GM23248 (cell line): ENCODE measurements at places on chromosomes 4 and X.

DNA sequence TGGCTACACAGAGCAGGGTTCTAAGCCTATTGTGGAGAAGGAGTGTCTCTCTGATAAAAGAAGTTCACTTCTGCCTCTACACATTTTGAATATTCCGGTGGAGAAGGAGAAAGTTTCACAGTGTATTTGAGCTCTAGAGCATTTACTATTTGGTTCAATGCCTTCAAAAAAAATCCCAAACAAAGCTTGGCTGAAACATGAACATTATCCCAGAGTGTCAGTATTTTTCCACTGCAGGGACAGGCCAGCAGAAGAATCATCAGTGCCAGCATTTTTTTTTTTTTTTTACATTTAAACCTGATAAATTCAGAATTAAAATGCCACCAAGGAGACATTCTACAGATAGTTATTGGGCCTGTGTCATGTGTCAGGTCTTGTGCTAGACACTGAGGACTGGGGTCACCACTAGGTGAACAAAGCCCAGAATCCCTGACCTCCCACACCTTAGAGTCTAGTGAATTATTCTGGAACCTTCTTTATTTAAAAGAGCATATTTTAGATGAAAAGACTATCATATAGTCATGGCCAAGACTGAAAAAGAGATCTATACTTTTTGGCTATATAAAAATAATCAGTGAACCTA is 48.0 kb upstream of the NAP1L5 start:
- no peaks in the 10 kb centered on the region for H3K27me3 ChIP-seq
- no peak overlapping the region for H3K4me3 ChIP-seq
- no peak overlapping the region for H3K27ac ChIP-seq
- H3K4me1 ChIP-seq, result peaks cover 9% of the 10 kb centered on the region; the same call in 1 of the 2 replicates
- no peak for DNase-seq

DNA sequence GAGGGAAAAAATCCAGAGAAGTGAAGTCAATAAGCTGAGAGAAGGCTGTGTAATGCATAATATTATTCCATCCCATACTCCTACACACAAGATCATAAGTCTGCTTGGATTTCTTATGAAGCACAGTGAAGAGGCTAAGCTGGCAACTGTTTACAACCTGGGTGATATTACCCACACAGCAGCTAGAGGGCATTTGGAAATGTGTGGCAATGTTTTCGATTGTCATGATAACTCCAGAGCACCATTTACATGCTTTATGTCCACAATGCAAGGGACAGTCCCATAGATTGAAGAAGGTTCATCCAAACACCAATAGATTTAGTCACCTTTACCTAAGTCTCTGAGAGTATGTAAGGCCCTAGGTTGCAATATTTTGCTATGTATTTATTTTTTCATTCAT is 412.2 kb downstream of the PPP3CA start:
- no peak overlapping the region for H3K4me3 ChIP-seq
- DNase-seq, result peak; percentile 19
- no peak overlapping the region for H3K27ac ChIP-seq
- no peaks in the 10 kb centered on the region for H3K27me3 ChIP-seq
- no peaks in the 10 kb centered on the region for H3K36me3 ChIP-seq
- H3K4me1 ChIP-seq, result peaks cover 14% of the 10 kb centered on the region

- peak overlapping the region; percentile 75 for H3K4me3 ChIP-seq
- no peaks in the 10 kb centered on the region for H3K27me3 ChIP-seq
- peak; percentile 53 for DNase-seq
- no peaks in the 10 kb centered on the region for H3K36me3 ChIP-seq
These were observed 973 bp downstream of the STK32B start for GRCh38 chr4:5052204-5052702.

DNA sequence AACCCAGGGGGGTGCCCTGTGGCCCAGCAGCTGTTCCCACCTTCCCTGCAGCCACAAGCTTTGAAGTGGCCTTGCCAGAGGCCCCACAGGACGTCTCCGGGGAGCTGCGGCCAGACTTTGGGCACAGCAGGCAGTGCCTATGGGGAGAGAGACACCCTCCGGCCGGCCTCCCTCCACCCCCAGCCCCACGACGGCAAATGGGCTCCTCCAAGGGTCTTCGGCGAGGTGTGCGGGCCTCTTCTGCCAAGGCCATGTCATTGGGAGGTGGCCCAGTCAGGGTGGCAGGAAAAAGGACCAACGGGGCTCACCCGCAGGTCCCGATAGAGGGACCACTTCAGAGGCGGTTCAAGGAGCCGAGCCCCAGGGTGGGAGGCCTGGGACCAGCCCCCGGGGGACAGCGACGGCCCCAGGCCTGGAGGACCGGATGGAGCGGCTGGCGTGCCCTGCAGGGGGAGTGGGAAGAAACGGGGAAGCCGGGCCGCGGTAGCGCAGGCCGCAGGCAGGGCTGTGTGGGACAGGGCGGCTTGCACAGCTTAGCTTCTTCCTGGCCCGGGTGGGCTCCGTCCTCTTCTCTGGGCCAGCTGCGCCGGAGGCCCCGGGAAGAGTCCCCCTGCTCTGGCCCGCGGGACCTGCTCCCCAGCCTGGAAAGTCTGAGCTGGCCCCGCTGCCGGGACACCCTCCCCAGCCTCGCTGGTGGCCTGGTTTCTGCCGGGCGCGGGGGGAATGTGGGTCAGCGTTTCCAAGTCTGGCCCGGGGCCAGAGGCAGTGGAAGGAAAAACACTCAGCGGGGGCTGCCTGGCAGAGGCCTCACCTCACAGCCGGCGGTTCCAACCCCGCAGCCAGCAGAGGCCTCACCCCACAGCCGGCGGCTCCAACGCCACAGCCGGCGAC is 21.9 kb upstream of the SPON2 start:
- DNase-seq, result no peak
- H3K27me3 ChIP-seq, result no peaks in the 10 kb centered on the region
- peaks cover 26% of the 10 kb centered on the region for H3K4me1 ChIP-seq
- no peaks in the 10 kb centered on the region for H3K36me3 ChIP-seq
- H3K4me3 ChIP-seq, result no peak overlapping the region
- H3K27ac ChIP-seq, result no peak overlapping the region

DNA sequence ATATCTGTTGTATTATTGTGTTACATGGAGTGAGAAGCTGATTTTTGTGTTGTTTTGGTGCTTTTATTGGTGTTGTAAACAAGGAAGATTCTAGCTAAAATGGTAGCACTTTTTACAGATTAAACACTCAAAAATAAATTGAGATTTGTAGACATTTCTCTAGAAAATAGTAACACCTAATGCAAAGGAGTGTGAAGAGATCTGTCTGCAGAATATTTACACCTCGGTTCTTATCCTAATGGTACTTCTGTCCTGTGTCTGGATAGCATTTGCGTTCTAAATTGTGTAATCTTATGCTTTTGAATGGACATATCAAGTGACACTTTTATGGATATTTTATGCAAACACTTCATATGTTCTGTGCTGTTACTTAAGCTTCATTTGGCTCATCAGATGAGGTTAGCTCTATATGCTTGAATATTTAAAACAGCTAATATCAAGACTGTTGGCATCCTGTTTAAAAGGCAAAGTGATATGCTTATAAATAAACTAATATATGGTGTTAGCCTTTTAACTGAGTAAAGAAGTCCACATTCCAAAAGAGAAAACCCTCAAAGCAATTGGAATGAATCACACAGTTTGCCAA is 6.0 kb downstream of the PCDH7 start:
- no peak for DNase-seq
- peaks cover 27% of the 10 kb centered on the region for H3K27me3 ChIP-seq
- H3K36me3 ChIP-seq, result no peaks in the 10 kb centered on the region
- no peak overlapping the region for H3K27ac ChIP-seq

DNA sequence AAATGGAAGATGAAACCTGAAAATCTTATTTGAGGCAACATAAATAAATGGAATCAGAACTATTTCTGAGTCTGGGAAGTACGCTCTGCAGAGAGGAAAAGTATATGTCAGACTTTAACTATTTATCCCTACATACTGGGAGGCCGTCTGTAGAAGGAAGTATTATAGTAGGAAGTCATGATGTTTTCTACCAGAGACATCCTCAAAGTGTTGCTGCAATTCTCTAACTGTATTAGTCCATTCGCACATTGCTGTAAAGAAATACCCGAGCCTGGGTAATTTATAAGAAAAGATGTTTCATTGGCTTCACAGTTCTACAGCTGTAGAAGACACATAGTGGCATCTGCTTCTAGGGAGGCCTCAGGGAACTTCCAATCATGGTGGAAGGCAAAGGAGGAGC is 88.7 kb upstream of the TBL1X start:
- H3K4me3 ChIP-seq, result no peak overlapping the region
- H3K27ac ChIP-seq, result no peak overlapping the region
- H3K27me3 ChIP-seq, result no peaks in the 10 kb centered on the region

- H3K27ac ChIP-seq, result no peak overlapping the region
- no peak overlapping the region for H3K4me3 ChIP-seq
- no peaks in the 10 kb centered on the region; the same call in 1 of the 2 replicates for H3K36me3 ChIP-seq
- H3K4me1 ChIP-seq, result no peaks in the 10 kb centered on the region
- no peaks in the 10 kb centered on the region for H3K27me3 ChIP-seq
These were observed 172.9 kb downstream of the PRDM5 start for GRCh38 chr4:120749445-120750151.

GRCh38 chr4:184648313-184649025 is 778 bp downstream of the CASP3 start:
- peak; percentile 80 for DNase-seq
- H3K27ac ChIP-seq, result peak overlapping the region; percentile 92
- H3K4me1 ChIP-seq, result peaks cover 36% of the 10 kb centered on the region
- no peaks in the 10 kb centered on the region for H3K36me3 ChIP-seq
- H3K27me3 ChIP-seq, result no peaks in the 10 kb centered on the region

- no peaks in the 10 kb centered on the region for H3K36me3 ChIP-seq
- peak; percentile 20 for DNase-seq
- H3K4me1 ChIP-seq, result no peaks in the 10 kb centered on the region
- H3K4me3 ChIP-seq, result no peak overlapping the region
- H3K27ac ChIP-seq, result no peak overlapping the region
- H3K27me3 ChIP-seq, result peaks cover 58% of the 10 kb centered on the region
These were observed 86.0 kb upstream of the WWC2 start for GRCh38 chr4:183012879-183013729.

DNA sequence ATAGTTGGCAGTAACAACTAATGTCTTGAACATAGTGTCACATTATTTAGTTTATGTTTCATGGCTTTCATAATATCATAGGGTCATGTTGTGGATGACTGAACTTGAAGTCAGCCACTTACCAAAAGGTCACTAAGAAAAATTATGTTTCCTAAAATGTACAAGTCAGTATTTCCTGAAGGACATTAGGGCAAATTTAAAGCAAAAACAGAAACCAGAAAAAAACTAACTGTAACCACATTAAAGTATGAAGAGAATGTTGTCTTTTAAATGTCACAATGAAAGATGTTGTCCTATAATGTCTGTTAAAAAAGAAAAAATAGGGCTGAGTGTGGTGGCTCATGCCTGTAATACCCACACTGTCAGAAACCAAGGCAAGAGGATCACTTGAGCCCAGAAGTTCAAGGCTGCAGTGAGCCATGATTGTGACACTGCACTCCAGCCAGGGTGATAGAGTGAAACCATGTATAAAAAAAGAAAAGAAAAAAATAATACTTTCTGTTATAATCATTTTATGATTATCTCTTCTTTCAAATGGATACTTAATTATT is 55.8 kb downstream of the HHIP start:
- H3K4me3 ChIP-seq, result no peak overlapping the region
- no peaks in the 10 kb centered on the region for H3K27me3 ChIP-seq
- H3K4me1 ChIP-seq, result peaks cover 26% of the 10 kb centered on the region

DNA sequence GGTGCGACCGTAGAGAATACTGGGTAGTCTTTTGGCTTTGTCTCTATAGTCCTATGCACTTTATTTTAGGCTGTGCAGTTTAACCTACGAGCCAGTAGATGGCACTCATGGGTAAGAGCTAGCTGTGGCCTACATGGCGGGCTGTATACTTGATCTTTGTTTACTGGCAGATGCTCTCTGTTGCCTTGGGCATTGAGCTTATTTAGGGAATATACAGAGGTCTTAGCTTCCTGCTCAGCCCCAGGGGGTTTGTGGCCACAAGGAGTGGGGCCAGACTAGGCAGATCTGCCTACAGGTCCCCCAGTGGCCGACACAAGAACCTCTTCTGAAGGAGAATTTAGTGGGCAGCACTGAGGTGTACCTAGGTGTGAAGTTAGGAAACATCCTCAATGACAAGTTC is 227.6 kb upstream of the HDX start:
- H3K36me3 ChIP-seq, result no peaks in the 10 kb centered on the region
- H3K27me3 ChIP-seq, result no peaks in the 10 kb centered on the region
- no peak overlapping the region for H3K27ac ChIP-seq
- H3K4me1 ChIP-seq, result no peaks in the 10 kb centered on the region

DNA sequence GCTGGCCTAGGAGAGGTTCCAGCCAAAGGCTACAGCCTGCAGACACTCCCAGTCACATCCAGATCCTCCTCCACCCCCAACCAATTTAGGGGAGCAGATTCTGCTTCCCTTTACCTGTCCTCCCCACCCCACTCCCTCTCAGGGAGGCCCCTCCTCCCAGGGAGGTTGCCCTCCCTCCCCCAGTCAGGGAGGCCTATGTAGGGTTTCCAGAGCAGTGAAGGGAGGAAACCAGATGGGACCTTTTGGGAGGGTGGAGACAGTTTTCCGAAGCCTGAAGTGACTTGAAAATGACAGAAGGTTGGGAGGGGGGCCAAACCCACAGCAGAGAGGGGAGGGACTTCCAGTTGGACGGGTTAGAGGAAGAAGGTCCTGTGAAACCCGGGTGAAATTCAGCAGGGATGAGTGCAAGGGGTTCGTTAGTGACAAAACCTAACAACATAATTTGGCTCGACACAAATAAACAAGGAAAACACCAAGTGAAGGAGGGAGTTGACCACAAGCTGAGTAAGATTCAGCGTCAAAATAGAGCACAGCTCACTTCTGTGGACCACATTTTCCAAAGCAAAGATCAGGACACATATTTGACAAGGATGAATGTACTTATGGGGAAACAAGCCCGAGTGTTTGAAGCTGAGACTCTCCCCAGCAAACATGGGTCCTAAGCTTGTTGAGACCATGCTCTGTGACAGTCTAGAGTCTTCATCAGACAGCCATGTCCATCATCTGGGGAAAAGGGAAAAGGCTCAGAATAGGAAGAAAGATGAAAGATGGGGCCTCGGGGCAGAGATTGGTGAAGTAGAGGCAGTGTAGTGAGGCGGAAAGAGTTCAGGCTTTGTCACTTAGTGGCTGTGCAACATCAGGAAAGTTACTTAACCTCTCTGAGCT is 46.4 kb downstream of the PRPS1 start:
- H3K27ac ChIP-seq, result peak overlapping the region; percentile 96
- no peaks in the 10 kb centered on the region for H3K36me3 ChIP-seq
- H3K4me1 ChIP-seq, result peaks cover 35% of the 10 kb centered on the region
- peak; percentile 75 for DNase-seq

GRCh38 chr4:1584498-1584897 is 99.6 kb downstream of the FAM53A start:
- H3K27me3 ChIP-seq, result no peaks in the 10 kb centered on the region; the same call in 1 of the 2 replicates
- no peak overlapping the region for H3K4me3 ChIP-seq
- no peak overlapping the region for H3K27ac ChIP-seq
